RPMI8226 (cell line): ENCODE measurements at places on chromosomes 16 and 17.

GRCh38 chr16:21235199-21235585, 1.7 kb downstream of the ANKS4B start:
- DNase-seq: no peak

DNA sequence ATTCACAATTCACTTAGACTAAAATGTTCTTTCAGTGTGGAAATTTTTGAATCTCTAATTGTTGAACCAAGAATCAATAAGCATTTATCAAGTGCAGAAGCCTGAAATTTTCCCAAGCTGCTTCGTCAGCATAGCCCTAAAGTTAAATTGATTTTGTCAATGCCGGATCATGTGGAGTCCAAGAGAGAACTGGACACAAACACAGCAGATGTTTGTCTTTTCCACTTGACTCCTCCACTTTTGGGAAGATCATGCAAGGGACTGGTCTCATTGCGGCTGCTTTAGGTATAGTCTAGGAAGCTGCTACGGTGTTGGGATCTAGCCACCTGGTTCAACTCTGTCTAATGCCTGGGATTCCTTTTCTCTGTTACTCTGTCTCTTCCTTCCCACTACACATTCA, 95.7 kb downstream of the CYB561 start:
- no peak for DNase-seq

DNA sequence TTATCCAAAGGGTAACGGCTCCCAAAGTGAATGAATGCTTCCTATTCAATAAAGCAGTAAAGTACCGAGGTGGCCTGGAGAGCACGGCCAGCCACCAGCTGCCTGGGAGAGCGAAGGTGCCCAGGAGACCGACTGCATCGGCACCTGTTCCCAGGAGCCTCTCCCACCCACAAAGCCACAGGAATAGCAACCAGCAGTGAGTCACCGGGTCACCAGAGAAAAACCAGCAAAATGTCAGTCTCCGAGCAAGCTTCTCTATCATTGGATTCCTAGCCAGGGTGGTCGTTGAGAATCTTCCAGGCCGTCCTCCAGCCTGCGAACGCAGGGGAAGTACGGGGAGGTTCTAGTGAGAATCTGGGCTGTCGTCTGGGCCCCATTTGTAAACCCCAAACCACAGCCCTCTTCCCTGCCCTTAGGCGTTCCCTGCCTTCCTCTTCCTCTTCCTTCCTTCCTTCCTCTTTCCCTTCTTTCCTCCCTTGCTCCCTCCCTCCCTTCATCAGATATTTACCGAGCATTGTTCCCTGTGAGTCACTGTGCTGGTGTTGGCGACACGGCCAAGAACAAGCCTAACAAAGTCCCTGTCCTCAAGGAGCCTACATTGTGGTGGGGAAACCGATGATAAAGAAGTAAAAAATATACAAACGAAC, 114.6 kb downstream of the SLC39A11 start:
- DNase-seq: no peak

GRCh38 chr17:81566461-81567126, 14.4 kb upstream of the FAAP100 start:
- peak; percentile 95 for DNase-seq

- DNase-seq: no peak
Measured at GRCh38 chr16:49717689-49718088, 138.2 kb downstream of the ZNF423 start.

- no peak for DNase-seq
Measured at GRCh38 chr16:11127610-11128195, 128.3 kb downstream of the SOCS1 start.

DNA sequence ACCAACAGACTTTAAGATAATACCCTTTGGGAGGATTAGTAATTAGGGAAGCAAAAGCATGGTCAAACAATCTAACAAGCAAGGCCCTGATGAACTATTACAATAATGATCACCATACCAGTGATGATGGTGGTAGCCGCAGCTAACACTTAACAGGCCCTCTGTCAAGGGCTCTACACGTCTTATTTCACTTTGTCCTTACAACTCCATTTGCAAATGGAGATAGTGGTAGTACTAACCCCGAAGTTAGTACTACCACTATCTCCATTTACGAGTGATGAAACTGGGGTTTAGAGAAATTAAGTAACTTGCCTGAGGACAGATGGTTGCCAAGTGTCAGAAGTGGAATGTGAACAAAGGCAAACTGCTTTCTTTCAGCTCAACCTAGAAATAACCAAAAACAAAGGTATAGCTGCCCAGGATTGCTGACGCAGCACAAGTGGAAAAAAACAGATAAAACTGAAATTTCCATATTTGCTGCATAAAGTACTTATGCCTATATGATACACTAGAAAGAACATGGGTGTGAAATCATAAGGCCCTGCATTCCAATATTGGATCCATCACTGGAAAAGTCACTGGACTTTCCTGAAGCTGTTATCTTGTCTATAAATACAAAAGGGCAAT, 24.6 kb downstream of the CEP112 start:
- peak; percentile 31 for DNase-seq

GRCh38 chr17:32835291-32835761, 41.6 kb downstream of the MYO1D start:
- no peak for DNase-seq

DNA sequence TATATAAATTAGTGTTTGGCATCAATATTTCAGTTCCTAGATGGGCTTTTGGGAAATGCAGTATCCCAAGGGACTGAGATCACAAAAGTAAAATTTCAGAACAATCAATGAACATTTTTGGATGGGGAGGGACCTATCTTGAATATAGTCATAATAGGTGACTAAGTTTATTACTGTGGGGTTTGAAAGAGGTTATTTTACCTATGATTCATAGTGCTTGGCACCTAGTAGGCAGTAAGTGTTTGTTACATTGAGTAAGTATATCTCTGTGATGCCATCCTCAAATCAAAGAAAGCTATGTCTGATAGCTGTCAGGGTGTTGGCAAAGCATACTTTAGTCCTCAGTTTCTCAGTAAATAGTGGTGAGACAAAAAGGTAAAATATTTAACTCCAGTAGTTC, 36.9 kb downstream of the ZNF207 start:
- DNase-seq: no peak

DNA sequence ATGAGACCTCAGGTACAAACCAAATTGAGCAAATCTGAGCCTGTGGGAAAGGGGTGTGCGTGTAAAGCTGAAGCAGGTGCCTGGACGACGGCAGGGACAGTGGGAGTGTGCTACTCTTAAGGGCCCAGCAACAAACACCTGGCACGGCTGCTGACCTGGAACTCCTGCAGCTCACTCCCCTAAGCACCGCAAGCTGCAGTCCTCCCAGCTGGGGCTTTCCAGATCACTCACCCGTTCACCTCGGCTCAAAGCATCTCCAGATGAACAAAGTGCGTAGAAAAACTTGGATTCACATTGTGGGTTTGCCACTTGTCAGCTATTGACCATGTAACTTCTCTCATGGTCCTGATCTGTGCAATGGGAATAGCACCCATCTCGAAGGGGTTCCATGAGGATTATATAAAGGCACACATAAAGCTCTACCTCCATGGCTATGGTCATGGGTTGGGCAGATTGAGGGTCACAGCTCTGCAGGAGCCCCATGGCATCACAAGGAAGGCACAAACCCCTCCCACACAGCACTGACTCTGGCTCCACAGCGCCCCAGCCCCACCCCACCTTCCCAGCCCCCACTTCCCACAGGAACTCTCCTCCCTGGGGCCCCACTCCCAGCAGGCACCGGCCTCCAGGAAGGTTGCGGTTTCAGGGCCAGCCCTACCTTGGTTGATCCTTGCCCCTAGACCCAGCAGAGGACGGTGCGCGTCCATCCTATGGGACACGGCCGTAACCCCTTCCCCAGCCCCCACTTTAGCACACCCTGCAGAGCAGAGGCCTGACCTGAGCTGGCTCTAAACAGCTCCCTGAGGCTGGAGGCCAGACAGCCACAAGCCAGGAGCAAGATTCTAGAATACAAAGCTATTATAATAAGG, 21.9 kb downstream of the ST3GAL2 start:
- no peak for DNase-seq

DNA sequence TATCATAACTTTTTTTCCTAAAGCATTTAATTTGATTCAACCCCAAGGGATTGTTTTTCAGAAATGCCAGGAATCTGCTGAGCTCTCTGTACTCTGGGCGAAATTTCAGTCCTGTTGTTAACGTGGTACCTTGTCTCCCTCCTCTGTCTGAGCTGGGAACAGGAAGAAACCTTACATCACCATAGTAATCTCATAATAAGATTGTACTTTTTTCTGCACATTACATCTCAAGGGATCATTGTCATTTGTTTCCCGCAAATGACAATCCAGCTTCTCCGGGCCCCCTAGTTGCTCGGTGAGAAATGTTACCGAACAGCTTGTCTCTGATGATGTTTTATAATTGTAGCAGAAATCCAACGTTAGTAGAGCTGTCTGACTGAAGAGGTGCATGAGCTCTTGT, 152.7 kb upstream of the ERCC4 start:
- no peak for DNase-seq
